ENCODE measurements at places on chromosomes 3 and 15. TPM values are rescaled to one million over a fixed set of nuclear protein-coding genes. Genes with fewer than 3 reads are reported as not detected.

- no peak for DNase-seq
Measured at GRCh38 chr3:101170062-101170771, 150.2 kb downstream of the IMPG2 start.

- DNase-seq = no peak
Measured at GRCh38 chr3:122587572-122587971, 10.1 kb downstream of the PARP15 start.

GRCh38 chr15:42120285-42120684, 25.9 kb upstream of the PLA2G4D start:
- no peak for DNase-seq

- no peak for DNase-seq
Measured at GRCh38 chr15:45662375-45662774, 27.5 kb downstream of the SQOR start.

GRCh38 chr3:62795978-62796657, 79.1 kb downstream of the CADPS start:
- DNase-seq = no peak

GRCh38 chr3:180036092-180036670, 556 bp downstream of the PEX5L start:
- DNase-seq = no peak

Gene BFSP2
- total RNA-seq = not detected

Gene HRG
- not detected for total RNA-seq

Gene DNAH12
- total RNA-seq = 0.05 TPM

Gene CRTAP
- 182 TPM for total RNA-seq
